ENCODE measurements at places on chromosomes 5 and 9.

- no peak for DNase-seq
Measured at GRCh38 chr9:126276056-126276728, 50.4 kb upstream of the MVB12B start.

GRCh38 chr9:127919253-127919815 is 2.5 kb upstream of the ST6GALNAC4 start:
- peak; percentile 54 for DNase-seq

- DNase-seq: no peak
Measured at GRCh38 chr9:20921362-20921761, 110.1 kb downstream of the HACD4 start.

DNA sequence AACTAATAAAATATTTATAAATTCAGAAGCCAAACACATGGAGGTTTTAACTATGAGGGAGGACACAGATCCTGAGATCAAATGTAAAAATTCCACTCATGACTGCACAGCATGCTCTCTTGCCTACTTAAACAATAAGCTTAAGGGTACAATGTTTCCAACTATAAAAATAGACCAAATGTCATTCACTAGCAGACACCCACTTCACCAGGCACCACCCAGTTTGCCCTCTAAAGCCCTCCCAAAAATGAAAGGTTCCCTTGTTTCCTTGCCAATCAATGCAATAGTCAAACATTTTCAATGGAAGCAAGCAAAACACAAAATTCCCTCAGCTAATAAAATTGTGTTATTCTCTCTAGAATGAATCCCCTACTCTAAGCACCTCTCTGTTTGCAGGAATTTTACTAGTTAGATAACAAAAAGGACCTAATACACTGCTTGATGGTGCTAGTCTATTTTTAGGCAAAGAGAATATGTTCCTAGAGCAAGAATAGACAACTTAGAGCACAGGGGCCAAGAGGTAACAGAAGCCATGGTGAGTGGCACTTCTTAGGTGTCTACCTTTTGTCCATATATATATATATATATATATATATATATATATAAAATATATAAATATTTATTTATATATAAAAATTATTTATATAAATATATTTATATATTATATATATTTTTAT is 135.3 kb downstream of the HOMER1 start:
- no peak for DNase-seq

DNA sequence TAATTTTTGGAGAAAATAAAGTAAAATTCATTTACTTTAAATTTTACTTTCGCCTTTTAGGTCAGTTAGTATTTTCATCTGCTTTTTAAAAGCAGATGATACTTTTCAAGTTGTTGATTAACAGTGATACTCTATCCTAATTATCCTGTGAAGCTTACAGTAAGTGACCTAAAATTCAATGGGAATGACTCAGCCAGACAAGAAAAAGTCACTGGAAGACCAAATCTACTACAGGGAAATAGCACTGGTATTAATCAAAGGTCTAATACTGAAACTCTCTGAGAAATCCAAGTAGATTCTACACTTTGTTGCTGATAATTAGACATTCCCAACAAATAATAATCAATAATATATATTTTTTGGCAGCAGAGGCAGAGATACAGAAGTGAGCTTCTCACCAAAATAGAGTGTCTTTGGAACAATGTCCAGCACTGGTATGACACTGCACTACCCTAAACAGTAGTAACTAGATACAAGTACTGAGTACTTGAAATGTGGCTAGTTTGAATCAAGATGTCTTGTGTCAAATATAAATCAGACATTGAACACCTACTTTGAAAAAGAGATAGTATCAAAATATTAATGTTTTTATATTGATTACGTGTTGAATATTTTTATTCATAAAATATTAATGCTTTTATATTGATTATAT is 22.8 kb upstream of the ELL2 start:
- DNase-seq: no peak

DNA sequence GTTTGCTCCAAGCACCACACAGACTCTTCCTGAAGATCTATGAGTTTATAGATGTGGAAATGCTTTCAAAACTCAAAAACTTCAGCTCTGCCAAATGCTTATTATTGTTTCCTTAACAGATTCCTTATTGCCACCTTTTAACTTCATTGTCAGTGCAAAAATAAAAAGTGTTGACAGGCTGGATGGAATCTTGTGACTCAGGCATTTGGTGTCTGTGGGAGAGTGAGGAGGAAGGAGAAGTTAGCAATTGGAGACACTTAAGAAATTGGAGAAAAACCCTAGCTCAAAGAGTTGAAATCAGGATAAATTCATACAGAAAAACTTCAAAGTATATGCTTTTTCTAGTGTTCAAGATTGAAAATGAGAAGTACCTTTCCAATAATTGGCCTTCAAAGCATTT is 140.6 kb upstream of the PUM3 start:
- DNase-seq: no peak
